NCI-H748 treated with DMSO at 0.1 percent for 48 hours (cell line): ENCODE measurements at places on chromosomes 3 and 15.

GRCh38 chr15:69669446-69669845 is 216.8 kb downstream of the RPLP1 start:
- no peak for DNase-seq

- DNase-seq: no peak
Observed at GRCh38 chr3:175940881-175941280, 1081.7 kb downstream of the NAALADL2 start.

- DNase-seq: no peak
Observed at GRCh38 chr15:92870010-92870591, 30.0 kb upstream of the CHD2 start.

DNA sequence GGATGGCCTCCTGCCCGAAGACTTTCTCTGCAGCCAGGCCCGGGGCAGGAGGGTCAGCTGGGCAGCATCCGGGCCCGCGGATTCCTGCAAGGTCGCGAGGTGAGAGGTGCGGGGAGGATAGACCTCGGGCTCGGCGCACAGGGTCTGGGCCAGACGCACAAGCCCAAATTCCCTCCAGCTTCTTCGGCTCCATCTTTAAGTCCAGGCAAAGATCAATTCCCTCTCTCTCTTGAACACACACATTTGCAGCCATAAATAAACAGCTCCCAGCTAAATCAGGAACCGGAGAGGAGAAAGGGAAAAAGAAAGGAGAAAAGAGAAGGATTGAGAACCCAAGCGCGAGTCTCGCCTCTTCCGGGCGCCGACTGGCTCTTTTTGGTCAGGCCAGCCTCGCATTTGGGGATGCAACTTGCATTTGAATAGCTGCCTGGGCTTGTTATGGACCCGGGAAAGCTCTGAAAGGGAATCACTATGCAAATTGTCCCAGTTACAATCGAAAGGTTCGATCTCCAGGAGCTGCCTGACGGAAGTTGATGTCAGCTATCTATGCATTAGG is 14.5 kb upstream of the ONECUT1 start:
- DNase-seq: no peak

GRCh38 chr3:141091426-141091825 is 40.3 kb downstream of the SPSB4 start:
- DNase-seq: no peak

- no peak for DNase-seq
Observed at GRCh38 chr3:30226601-30227151, 379.7 kb upstream of the TGFBR2 start.

- no peak for DNase-seq
Observed at GRCh38 chr3:5051772-5052171, 70.3 kb upstream of the ARL8B start.

- DNase-seq: no peak
Observed at GRCh38 chr3:99955773-99956562, 138.3 kb downstream of the CMSS1 start.

- no peak for DNase-seq
Observed at GRCh38 chr15:85872125-85872524, 77.4 kb upstream of the KLHL25 start.

DNA sequence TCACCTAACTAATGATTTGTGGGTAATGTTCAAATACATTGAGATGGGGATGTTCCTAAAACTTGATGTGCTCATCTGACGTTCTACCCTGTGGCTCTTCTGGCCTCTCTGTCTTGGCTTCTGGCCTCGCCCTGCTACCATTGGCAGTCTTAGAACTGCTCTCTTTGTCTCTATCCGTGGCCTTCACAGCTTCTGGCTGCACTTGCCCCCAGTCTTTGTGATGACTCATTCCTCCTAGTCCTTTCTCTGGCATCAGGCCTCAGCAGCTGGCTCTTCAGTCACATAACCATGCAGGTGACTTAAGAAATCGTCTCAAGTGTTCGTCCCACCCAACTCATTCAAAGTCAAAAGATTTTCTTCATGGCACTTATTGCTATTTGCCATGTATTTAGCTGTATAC is 188.1 kb downstream of the BBX start:
- DNase-seq: no peak

GRCh38 chr3:122560680-122561079 is 3.4 kb downstream of the PARP9 start:
- DNase-seq: no peak

DNA sequence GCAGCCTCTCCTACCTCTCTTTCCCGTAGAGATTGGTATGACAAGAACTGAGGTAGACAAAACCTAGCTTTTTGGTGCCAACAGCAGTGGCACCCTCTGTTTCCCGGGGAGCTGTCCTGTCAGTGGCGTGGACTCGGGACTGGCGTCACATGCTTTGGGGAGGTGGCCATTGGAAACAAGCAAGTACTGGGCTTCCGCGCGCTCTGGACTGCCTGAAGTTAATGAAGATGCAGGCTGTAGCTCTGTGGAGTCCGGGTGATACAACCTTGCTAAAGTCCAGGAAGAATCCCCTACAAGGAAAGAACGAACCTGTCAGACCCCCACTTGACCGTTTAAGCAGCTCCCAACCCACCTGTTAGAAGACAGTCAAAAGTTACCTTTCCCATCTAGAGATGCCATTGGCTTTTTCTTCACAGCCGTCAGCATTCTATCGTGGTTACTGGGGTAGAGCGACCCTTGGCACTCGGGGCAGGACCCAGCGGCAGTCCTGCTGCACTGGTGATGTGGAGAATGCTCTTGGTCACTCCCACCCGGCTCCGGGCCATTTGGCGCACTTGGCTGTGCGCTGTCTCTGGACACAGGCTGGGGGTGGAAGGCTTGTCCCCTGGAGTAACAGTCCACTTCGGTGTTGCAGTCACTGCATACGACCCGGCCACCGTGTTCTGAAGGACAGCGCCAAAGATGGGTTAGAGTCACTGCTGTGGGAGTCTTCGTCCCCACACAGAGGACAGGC is 120.5 kb downstream of the LRIG1 start:
- DNase-seq: no peak

- no peak for DNase-seq
Observed at GRCh38 chr3:46909535-46910161, 32.1 kb downstream of the PTH1R start.

GRCh38 chr15:88663141-88663621 is 24.4 kb downstream of the ISG20 start:
- DNase-seq: no peak

DNA sequence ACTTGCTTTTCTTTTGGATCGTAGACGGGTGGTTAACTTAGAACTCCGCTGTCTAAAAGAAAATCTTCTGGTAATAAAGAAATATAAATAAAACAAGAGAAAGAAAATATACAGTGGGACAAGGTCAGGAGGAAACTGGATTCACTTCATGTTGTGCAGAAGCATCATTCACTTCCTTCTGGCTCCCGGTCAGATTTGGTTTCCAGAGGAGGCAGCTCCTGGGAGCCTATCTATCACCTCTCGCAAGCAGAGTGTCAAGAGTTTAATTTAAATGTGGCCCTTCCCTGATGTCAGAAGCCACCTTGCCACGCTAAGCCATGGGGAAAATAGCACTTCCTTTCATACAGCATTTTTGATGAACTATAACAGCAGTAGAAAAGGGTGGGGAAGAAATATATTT is 139.1 kb downstream of the NSMCE3 start:
- DNase-seq: no peak

- no peak for DNase-seq
Observed at GRCh38 chr3:157190380-157190872, 30.5 kb upstream of the CCNL1 start.

- no peak for DNase-seq
Observed at GRCh38 chr3:184174284-184174645, 390 bp upstream of the AP2M1 start.

GRCh38 chr15:59945036-59945435 is 59.1 kb upstream of the FOXB1 start:
- no peak for DNase-seq

- no peak for DNase-seq
Observed at GRCh38 chr15:100994597-100995446, 75.7 kb downstream of the LRRK1 start.

GRCh38 chr3:25982756-25983155 is 192.9 kb downstream of the OXSM start:
- DNase-seq: no peak

GRCh38 chr15:78004222-78004727 is 73.2 kb downstream of the TBC1D2B start:
- DNase-seq: no peak

- no peak for DNase-seq
Observed at GRCh38 chr3:31968927-31969418, 12.1 kb downstream of the OSBPL10 start.

GRCh38 chr3:29512641-29513040 is 231.8 kb downstream of the RBMS3 start:
- no peak for DNase-seq

DNA sequence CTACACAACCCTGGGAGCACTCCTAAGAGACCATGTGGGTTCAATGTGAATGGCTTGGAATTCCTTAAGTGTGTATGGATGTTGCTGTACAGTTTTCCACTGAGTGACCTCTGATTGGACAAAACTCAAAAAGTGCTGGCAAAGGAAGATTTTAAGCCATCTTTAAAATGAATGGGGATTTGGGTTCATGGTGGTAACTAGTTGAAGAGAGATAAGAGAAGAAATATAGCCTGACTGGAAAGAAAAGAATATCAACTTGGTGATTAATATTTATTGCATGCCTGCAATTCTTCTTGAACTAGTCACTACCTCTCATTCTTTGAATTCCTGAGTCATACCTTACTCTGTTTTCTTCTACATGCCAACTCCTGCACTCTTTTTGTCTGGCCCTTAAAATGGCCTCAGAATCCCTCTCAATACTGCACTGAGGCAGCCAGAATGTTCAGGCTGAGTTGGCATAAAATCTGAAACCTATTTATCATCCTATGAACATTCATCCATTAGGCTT is 124.7 kb downstream of the RPL22L1 start:
- DNase-seq: no peak

- DNase-seq: no peak
Observed at GRCh38 chr3:63429905-63430304, 151.8 kb downstream of the SYNPR start.

- no peak for DNase-seq
Observed at GRCh38 chr3:55452886-55453285, 34.2 kb downstream of the WNT5A start.

DNA sequence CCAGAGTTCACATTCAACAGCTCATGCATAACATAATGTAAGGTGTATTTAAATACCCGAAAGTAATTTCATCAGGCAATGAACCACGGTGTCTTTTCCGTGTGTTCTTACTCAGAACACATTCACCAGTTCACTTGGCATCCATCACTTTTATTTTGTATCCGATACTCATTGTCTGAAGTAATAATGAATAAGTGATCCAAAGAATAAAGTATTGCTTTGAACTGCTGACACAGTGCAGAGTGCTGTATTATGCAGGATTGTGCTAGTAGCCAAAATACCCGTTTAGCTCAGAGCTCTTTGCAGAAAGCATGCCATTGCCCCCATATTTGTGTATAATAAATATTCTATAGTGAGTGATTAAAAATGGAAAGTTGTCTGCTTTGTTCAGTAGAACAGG is 460.9 kb upstream of the KCNMB2 start:
- DNase-seq: no peak

DNA sequence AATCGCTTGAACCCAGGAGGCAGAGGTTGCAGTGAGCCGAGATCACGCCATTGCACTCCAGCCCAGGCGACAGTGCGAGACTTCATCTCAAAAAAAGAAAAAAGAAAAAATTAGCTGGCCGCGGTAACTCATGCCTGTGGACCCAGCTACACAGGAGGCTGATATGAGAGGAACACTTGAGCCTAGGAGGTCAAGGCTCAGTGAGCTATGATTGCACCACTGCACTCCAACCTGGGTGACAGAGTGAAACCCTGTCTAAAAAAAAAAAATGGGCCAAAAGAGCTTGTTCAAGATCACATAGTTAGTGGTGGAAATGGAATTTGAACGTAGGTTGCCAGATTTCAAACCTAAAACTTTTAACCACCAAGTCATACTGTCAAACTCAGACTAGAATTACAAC is 46.2 kb upstream of the PPP4R2 start:
- DNase-seq: no peak

DNA sequence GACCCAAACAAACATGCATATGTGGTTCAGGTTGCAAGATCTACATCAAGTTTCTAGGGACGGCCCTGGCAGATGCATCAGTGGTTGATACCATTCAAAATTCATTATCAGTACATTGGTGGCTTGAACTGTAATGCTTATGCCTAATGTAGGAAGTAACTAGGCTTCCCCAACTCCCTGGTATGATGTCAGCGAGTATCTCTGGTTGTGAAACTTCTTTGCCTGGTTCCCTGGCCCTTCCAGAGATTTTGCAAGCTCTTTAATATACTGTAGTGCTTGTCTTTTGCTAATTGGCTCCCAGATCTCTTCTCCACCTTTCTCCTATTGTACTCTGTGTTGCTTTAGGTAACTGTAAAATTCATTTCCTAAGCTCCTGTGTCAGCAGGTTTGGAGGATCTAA is 114.8 kb upstream of the RARB start:
- DNase-seq: no peak

DNA sequence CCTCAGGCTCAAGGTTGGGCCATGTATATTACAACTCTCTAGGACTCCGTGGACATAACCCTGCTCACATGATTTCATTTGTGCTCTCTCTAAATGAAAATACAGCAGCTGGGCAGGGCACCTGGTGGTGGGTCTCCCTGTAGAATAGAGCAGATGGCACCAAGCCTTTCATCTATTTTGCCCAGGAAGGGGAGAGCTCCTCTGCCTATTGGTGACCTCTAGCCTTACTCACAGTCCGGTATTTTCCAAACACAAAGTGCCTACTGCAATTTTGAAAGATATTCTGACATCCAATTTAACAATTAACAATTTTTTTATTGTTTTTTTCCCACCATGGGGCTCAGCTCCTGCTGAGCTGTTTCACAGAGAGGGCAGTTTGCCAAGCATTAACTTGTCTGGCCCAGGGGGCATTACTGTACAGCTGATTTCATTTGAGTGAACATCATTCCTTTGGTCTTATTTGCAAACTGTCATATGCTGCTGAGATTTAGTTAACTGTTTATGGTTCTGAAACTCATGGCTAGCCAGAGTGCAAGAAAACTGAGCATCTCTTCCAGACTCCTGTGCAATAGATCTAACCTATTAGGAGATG is 474.0 kb downstream of the EPHB1 start:
- peak; percentile 70 for DNase-seq

GRCh38 chr15:98770984-98771383 is 122.6 kb downstream of the IGF1R start:
- no peak for DNase-seq

DNA sequence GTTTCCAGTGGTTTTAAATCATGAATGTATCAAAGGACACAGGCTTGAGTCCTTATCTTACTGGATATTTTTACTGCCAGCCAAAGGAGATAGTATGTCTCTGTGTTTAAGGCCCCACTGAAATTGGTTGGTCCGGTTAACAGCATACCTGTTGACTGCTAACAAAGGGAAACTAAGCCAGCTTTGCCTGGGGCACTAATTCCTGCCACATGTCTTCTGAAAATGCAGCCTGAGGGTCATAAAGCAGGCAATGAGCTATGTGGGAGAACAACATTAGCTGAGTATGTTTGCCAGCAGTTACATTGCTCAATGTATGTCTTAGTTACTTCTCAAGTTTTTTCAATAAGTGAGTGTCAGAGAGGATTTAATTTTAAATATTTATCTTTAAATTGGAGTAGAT is 12.4 kb downstream of the PLS1 start:
- no peak for DNase-seq
